ENCODE measurements at places on chromosomes 6 and 20.

DNA sequence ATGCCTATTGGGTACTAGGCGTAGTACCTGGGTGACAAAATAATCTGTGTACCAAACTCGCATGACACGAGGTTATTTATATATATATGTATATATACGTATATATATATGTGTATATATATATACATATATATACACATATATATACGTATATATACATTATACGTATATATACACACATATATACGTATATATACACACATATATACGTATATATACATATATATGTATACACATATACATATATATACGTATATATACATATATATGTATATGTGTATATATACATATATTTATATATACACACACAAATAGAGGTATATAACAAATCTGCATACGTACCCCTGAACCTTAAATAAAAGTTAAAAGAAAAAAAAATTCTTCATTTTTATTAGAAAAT is 103.2 kb downstream of the ZDHHC14 start:
- DNase-seq = no peak

DNA sequence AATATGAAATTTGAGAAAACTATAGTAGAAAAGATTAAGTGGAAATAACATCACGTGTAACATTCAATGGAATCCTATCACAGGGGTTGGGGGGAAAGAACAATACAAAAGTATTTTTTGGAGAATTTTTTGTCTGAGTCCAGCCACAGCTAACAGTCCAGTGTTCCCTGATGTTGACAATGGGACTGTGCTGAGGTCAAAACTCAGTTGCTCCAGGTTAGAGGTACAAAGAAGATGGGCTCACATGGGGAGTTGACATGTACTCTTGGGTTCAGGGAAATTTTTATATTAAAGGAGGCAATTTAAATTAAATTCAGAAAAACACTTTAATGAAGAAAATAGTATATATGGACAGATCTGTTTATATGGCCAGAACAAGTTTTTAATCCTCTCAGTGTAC is 995 bp downstream of the MYCT1 start:
- DNase-seq = no peak

GRCh38 chr6:1475174-1475573 is 85.8 kb downstream of the FOXF2 start:
- no peak for DNase-seq

GRCh38 chr6:156392648-156393047 is 384.5 kb upstream of the ARID1B start:
- no peak for DNase-seq

- peak; percentile 35 for DNase-seq
Measured at GRCh38 chr6:150263765-150264404, 104.9 kb upstream of the IYD start.

DNA sequence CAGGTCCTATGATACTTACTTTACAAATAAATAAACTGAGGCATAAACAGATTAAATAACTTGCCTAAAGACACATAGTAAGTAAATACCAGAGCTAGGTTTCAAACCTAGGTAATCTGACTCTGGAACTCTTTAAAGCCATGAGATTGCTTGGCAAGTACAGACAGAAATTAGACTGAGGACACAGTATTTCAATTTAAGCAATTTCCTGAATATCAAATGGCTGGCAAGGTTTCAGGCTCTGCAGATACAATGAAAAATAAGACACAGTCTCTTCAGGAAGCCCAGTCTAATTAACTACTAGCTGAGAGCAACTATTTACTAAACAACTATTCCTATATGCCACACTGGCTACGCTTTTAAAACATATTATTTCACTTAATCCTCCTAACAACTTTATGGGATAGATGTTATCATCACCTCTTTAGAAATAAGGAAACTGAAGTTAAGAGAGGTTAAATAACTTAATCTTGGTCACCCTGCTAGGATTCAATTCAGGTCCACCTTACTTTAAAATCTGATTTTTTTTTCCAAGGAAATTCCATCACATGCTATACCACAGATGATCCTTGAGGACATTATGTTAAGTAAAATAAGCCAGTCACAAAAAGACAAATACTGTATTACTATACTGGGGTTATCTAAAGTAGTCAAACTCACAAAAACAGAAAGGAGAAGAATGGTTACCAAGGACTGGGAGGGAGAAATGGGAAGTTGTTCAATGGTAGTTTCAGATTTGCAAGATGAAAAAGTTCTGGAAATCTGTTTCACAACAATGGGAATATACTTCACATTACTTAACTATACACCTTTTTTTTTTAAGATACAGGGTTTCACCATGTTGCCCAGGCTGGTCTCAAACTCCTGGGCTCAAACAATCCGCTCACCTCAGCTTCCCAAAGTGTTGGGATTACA is 4.1 kb downstream of the TRPC4AP start:
- no peak for DNase-seq

- DNase-seq = no peak
Measured at GRCh38 chr6:81144346-81144745, 608.1 kb downstream of the TENT5A start.

Data from activated naive CD4-positive, alpha-beta T cell treated with Interleukin-2 at 50 U/mL for 16 hours (primary cell).